ENCODE measurements at places on chromosomes 6 and 20. TPM values are rescaled to one million over a fixed set of nuclear protein-coding genes. Genes with fewer than 3 reads are reported as not detected.

IP6K3 gene
- polyA plus RNA-seq = not detected

MYH7B gene
- 0.35 TPM for polyA plus RNA-seq

ADTRP gene
- polyA plus RNA-seq = 37.1 TPM

CRIP3 gene
- polyA plus RNA-seq = 0.35 TPM

C6orf52 gene
- 2.6 TPM for polyA plus RNA-seq

SPEF1 gene
- polyA plus RNA-seq = not detected

RAET1L gene
- polyA plus RNA-seq = not detected

HLA-DRA gene
- polyA plus RNA-seq = 118 TPM

CASS4 gene
- 0.96 TPM for polyA plus RNA-seq

IL17A gene
- polyA plus RNA-seq = not detected

CLPSL2 gene
- polyA plus RNA-seq = not detected

ESR1 gene
- polyA plus RNA-seq = 0.68 TPM

LPIN3 gene
- not detected for polyA plus RNA-seq

CD109 gene
- 0.08 TPM for polyA plus RNA-seq

TFAP2D gene
- not detected for polyA plus RNA-seq

KHDC1L gene
- not detected for polyA plus RNA-seq

SLC22A7 gene
- polyA plus RNA-seq = not detected

SRMS gene
- polyA plus RNA-seq = not detected

CLDN20 gene
- polyA plus RNA-seq = not detected

RIPOR3 gene
- polyA plus RNA-seq = 1.3 TPM

ANKRD66 gene
- polyA plus RNA-seq = not detected

SAMD5 gene
- polyA plus RNA-seq = not detected

OR14J1 gene
- not detected for polyA plus RNA-seq

VNN1 gene
- polyA plus RNA-seq = 0.07 TPM

NOP56 gene
- 91.8 TPM for polyA plus RNA-seq

GABRR1 gene
- polyA plus RNA-seq = not detected

OR2H1 gene
- polyA plus RNA-seq = not detected

CDSN gene
- not detected for polyA plus RNA-seq

EYA4 gene
- polyA plus RNA-seq = not detected

PKHD1 gene
- polyA plus RNA-seq = not detected

CD40 gene
- polyA plus RNA-seq = 7.8 TPM

CNR1 gene
- polyA plus RNA-seq = not detected

B3GALT4 gene
- polyA plus RNA-seq = 31.3 TPM

CCN2 gene
- not detected for polyA plus RNA-seq

IDH3B gene
- 110 TPM for polyA plus RNA-seq

POU3F2 gene
- polyA plus RNA-seq = not detected

GJA10 gene
- not detected for polyA plus RNA-seq

HCK gene
- polyA plus RNA-seq = 0.87 TPM

C6orf136 gene
- 13.4 TPM for polyA plus RNA-seq

KHDRBS2 gene
- not detected for polyA plus RNA-seq

C6orf163 gene
- 0.53 TPM for polyA plus RNA-seq

FGD2 gene
- 0.21 TPM for polyA plus RNA-seq

GDAP1L1 gene
- polyA plus RNA-seq = not detected

SLC17A1 gene
- polyA plus RNA-seq = not detected

KCNS1 gene
- 0.18 TPM for polyA plus RNA-seq

LST1 gene
- polyA plus RNA-seq = 8.0 TPM

ADGRF1 gene
- not detected for polyA plus RNA-seq

SLC25A27 gene
- not detected for polyA plus RNA-seq

C20orf144 gene
- polyA plus RNA-seq = not detected

MOG gene
- not detected for polyA plus RNA-seq

TGM3 gene
- polyA plus RNA-seq = not detected
